ENCODE measurements at places on chromosomes 5 and 9.

DNA sequence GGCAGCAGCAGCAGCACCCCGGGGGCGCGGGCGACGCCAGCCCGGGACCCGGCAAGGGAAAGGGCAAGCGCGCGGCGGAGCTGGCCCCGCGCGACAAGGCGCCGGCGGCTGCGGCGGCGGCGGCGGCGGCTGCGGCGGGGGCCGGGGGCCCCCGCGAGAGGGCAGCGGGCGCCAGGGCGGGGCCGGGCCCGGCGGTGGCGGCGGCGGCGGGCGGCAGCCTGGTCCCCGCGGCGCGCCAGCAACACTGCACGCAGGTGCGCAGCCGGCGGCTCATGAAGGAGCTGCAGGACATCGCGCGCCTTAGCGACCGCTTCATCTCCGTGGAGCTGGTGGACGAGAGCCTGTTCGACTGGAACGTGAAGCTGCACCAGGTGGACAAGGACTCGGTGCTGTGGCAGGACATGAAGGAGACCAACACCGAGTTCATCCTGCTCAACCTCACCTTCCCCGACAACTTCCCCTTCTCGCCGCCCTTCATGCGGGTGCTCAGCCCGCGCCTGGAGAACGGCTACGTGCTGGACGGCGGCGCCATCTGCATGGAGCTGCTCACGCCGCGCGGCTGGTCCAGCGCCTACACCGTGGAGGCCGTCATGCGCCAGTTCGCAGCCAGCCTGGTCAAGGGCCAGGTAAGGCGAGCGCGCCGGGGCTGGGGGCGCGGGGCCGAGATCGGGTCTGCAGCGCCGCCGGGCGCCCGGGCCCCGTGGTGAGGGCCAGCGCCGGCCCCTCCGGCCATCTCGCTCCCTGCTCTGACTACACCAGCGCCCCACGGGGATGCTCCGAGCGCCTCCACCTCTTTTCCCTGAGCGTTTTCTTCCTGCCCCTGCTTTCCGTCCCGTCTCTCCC lies at the start of gene UBE2QL1:
Gene UBE2QL1 (plus strand): TSS at position 238 of the 843 bp plus-strand sequence. CDS start 35 bp downstream, at position 273.
- no peak for DNase-seq

GRCh38 chr9:71746023-71746757 lies 22.1 kb downstream of the CEMIP2 start:
- no peak for DNase-seq

GRCh38 chr9:34689116-34689470 lies 2.0 kb downstream of the CCL19 start:
- no peak for DNase-seq

GRCh38 chr9:27528076-27528885 lies 1.3 kb downstream of the MOB3B start:
- DNase-seq: peak; percentile 25

- peak; percentile 14 for DNase-seq
Observed at GRCh38 chr5:142432369-142432863, 107.6 kb upstream of the SPRY4 start.

GRCh38 chr5:168370831-168371230 lies 79.4 kb downstream of the WWC1 start:
- no peak for DNase-seq

DNA sequence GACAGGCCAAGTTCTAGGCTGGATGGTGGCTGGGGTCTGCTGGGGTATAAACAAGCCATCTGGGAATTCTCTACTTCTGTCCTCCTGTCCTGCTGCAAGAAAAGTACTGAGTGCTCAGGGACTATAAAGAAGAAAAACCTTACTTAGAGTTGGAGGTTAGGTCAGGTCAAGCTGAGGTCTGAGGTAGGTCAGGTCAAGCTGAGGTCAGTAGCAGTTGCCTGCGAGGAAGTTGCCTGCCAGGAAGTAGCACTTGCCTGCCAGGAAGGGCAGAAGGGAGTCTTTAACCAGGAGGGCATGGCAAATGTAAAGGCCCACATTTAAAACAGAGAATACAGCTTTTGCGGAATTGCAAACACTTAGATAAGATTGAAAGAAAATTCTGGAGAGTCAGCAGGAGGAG lies 51.3 kb upstream of the PRLR start:
- DNase-seq: no peak

DNA sequence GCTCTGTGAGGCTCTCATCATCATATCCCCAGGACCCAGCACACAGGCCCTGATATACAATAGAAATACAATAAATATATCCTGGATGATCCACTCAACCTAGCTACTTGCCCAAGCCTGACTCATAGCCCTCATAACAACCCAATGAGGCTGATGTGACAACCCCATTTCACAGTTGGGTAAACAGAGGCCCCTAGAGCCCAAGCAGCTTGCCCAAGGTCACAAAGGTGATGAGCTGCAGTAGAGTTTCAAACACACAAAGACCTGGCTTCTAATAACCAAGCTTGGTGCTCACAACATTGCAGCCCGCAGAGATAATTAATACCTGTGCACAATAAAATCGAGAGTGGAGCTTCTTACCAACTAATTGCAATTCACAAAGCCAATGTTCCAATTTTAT lies 3.2 kb upstream of the AKNA start:
- no peak for DNase-seq

DNA sequence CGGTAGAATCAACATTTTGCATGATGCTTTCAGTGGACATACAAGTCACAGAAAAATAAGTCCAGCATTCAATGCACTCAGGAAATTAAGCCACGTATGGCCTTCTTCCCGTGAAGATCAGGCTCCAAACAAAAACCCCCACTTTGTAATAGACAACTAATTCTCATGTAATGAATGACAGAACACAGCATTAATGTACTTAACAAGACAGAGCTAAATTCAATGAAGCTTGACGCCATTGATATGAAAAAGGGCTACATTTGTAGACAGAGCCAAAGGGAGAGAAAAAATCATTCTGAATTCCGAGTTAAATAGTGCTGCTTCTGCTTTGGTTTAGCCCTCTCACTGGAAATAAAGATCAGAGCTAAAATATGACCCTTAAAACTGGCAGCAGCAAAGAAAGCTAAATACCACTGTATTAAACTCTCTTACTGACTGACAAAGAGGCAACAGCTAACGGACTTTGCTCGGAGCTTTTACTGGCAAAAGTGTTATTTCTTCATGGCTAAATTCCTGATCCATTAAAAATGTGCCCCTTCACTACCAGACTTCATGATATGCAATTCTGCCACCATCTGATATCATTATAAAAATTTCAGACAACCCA lies 250.5 kb downstream of the BNC2 start:
- no peak for DNase-seq

- DNase-seq: no peak
Observed at GRCh38 chr5:22947921-22948320, 94.8 kb upstream of the CDH12 start.

- DNase-seq: no peak
Observed at GRCh38 chr9:18855656-18856055, 177.4 kb downstream of the SAXO1 start.

GRCh38 chr5:134018154-134018985 lies 13.6 kb upstream of the VDAC1 start:
- no peak for DNase-seq

GRCh38 chr9:1047591-1048230 lies 2.4 kb upstream of the DMRT2 start:
- DNase-seq: no peak

GRCh38 chr5:176557846-176558245 lies 8.7 kb downstream of the CDHR2 start:
- no peak for DNase-seq

- DNase-seq: no peak
Observed at GRCh38 chr5:14310901-14311300, 167.8 kb downstream of the TRIO start.

- DNase-seq: no peak
Observed at GRCh38 chr9:117411547-117411946, 3.3 kb downstream of the ASTN2 start.

- no peak for DNase-seq
Observed at GRCh38 chr9:120891884-120892747, 15.1 kb upstream of the PHF19 start.

GRCh38 chr9:76591256-76591950 lies 132.4 kb downstream of the GCNT1 start:
- DNase-seq: no peak

DNA sequence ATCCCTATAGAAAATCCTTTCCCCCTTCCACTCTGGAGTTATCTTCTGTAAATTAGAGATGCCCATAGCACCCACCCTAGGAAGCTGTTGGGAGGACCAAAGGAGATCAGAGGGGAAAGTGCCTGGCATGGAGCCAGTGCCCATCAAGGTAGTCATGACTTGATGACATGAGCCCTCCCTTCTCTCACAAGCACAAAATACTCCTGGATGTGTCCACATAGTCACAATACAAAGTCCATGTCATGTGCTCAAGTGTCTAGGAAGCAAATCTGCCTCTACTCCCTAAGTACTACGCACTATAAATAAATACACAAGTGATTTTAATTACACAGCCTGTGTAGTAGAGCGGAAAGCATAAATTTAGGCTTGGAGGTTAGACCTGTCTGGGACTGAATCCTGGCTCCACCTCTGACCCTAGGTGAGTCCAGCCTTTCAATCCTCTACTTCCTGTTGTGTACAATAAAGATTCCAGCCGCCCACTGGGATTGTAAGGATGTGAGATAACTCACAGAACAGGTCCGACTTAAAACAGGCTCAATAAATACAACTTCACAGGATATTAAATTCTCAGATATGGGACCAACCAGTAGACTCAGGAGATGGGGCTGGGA lies 30.6 kb downstream of the TTC39B start:
- no peak for DNase-seq

DNA sequence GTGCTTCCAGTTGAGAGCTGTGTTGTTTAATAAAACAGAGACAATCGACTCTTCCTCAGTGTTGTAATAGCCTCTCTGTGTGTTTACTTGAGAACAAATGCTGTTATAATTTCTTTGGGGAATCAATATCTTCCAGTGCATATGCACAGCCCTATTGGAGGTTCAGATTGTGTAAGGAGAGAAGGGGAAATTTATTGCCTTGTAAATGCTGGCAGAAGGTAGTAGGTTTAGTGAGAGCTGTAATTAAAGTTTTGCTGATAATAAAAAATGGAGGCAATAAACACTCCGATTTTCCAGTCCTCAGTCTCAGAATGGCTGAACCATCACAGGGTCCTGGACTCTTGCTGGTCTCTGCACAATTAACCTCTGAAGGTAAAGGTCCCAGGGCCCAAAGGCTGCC lies 128.3 kb downstream of the C5orf15 start:
- DNase-seq: no peak

- DNase-seq: no peak
Observed at GRCh38 chr9:93200449-93200742, 16.5 kb downstream of the WNK2 start.

DNA sequence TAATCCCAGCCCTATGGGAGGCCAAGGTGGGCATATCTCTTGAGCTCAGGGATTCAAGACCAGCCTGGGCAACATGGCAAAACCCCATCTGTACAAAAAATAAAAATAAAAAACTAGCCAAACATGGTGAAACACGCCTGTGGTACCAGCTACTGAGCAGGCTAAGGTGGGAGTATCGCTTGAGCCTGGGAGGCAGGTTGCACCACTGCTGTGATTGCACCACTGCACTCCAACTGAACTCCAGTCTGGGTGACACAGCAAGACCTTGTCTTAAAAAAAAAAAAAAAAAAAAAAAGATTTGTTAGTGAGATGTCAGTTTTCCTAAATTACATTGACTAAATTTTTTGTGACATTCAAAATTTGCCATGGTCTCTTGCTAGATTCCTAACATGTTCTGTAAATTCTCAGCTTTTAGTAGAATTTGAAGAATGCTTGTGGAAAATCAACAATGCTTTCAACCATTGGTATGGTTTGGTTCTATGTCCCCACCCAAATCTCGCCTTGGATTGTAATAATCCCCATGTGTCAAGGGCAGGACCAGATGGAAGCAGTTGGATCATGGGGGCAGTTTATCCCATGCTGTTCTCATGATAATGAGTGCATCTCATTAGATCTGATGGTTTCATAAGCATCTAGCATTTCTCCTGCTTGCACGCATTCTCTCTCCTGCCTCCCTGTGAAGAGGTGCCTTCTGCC lies 236.1 kb downstream of the ARRDC3 start:
- no peak for DNase-seq

- no peak for DNase-seq
Observed at GRCh38 chr5:144644317-144644716, 473.6 kb downstream of the KCTD16 start.

- DNase-seq: no peak
Observed at GRCh38 chr5:135110785-135111596, 77.0 kb upstream of the PITX1 start.

- DNase-seq: no peak
Observed at GRCh38 chr9:124372038-124372437, 43.2 kb downstream of the PSMB7 start.

All from CD4-positive, alpha-beta T cell treated with Interleukin-15 for 4 hours (primary cell).